ENCODE measurements at places on chromosomes 6 and 20.

DNA sequence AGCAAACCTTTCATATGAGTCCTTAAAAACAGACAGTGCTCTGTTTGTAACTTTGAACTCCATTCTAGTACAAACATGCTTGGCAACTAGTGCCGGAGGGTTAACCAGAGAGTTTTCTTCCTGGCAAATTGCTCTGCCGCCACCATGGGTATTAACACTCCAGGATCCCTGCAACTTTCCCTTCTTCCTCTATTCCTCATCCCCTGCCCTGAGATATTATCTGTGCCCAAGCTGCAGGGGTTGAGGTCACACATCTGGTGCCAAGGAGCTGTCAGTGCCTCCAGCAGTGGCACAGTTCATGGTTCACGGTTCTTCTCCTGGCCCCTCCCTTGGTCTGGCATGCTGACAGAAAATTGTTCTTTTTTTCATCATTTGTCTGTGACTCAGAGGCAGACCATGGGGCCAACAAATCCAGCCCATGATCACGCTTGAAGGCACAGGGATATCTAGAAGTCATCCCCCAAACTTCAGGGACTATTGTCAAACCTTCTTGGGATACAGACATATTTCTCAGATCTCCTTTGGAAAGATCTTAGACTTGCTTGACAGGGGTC lies 77.5 kb downstream of the ATXN1 start:
- DNase-seq: no peak

GRCh38 chr6:38968702-38969149 lies 79.9 kb upstream of the GLP1R start:
- no peak for DNase-seq

DNA sequence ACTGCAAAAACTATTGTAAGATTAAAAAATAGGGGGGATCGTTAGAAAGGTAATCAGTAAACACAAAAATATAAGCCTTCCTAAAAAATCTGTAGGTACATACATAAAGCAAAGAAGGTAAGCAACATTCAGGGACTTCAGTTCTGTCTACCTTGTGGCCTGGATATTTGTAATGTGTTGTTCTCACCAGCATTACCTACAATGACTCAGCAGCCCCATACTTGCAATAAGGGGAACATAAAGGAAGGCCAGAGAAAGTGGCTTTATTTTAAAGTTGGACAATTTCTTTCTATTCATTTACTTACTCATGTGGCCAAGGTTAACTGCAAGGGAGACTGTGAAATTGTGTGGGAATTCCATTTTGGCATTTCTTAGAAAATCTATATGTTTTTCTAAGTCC lies 277.2 kb upstream of the PREP start:
- DNase-seq: no peak

GRCh38 chr20:21251278-21251677 lies 51.9 kb upstream of the XRN2 start:
- peak; percentile 26 for DNase-seq

GRCh38 chr20:3188823-3189413 lies 15.6 kb downstream of the DDRGK1 start:
- DNase-seq: no peak

- DNase-seq: no peak
These were observed 183.2 kb upstream of the JARID2 start for GRCh38 chr6:15062516-15063252.

GRCh38 chr20:1861347-1861976 lies 33.7 kb upstream of the SIRPA start:
- no peak for DNase-seq

GRCh38 chr6:36029464-36029863 lies 1.9 kb downstream of the MAPK14 start:
- no peak for DNase-seq

Data from activated T-cell treated with anti-CD3 and anti-CD28 coated beads for 24 hours (primary cell).